ENCODE measurements at places on chromosomes 5 and 9. TPM values are rescaled to one million over a fixed set of nuclear protein-coding genes. Genes with fewer than 3 reads are reported as not detected.

The GABRA1 gene
- 19.4 TPM for total RNA-seq

The GHR gene
- 1.7 TPM for total RNA-seq

The QRFP gene
- total RNA-seq: not detected

The TAS2R1 gene
- not detected for total RNA-seq

The HEMGN gene
- total RNA-seq: 2.2 TPM

The CDX1 gene
- total RNA-seq: not detected

The CATSPER3 gene
- total RNA-seq: not detected

The IFNA2 gene
- not detected for total RNA-seq

The FAM169A gene
- total RNA-seq: 55.1 TPM

The PCSK1 gene
- total RNA-seq: 1.2 TPM

The PCDHA1 gene
- total RNA-seq: 6.6 TPM

The CSF1R gene
- 6.4 TPM for total RNA-seq

The OR2S2 gene
- not detected for total RNA-seq

The HTR4 gene
- total RNA-seq: 0.49 TPM
